ENCODE measurements at places on chromosomes 13 and 19.

GRCh38 chr13:55347528-55347927 is 1793.2 kb upstream of the PRR20A start:
- DNase-seq, result no peak

DNA sequence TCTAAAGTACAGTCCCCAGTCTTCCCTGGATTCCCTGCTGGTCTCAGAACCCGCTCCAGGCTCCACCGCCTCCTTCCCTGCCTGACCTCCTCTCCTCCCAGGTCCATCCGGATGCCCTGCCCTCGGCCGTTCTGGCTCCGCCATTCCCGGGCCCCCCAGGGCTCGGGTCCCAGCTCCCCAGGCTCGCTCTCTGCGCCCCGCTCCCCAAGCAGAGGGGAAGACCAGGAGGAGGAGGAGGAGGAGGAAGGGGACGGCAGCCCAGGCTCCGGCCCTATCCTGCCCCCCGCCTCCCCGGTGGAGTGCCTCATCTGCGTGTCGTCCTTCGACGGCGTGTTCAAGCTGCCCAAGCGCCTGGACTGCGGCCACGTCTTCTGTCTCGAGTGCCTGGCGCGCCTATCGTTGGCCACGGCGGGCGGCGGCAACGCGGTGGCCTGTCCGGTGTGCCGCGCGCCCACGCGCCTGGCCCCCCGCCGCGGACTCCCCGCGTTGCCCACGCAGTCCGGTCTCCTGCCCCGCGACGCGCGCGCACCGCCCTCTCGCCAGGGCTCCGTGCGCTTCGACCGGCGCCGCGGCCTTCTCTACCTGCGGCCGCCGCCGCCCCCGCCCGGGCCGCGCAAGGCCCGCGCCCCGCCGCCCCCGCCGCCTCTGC is 647 bp downstream of the RNF225 start:
- DNase-seq, result no peak

- no peak for DNase-seq
Measured at GRCh38 chr13:94173312-94173854, 306.1 kb downstream of the DCT start.

GRCh38 chr13:45331692-45332035 is 9.3 kb downstream of the TPT1 start:
- no peak for DNase-seq

- no peak for DNase-seq
Measured at GRCh38 chr19:42276284-42276683, 7.2 kb downstream of the CIC start.
